ENCODE measurements at places on chromosomes 4 and X.

GRCh38 chr4:167826281-167826680 lies 266.1 kb upstream of the ANXA10 start:
- DNase-seq: no peak

DNA sequence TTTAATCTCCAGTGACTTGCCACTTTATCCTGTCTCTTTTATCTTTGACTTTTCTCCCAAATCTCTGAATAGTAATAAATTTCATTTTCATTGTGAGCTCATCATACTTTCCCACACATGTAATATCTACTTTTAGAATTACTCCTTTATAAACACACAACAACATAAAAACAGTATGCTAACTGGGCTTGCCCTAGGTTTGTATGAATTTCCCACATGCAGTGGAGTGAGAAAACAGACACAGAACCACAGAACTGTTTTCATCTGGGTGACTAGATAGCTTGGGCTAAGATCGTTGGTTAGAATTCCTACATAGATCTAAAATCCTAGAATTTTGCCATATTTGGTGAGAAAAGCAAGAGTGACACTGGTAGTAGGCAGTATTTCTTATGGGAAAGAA lies 409.5 kb downstream of the SPRY1 start:
- no peak for DNase-seq

DNA sequence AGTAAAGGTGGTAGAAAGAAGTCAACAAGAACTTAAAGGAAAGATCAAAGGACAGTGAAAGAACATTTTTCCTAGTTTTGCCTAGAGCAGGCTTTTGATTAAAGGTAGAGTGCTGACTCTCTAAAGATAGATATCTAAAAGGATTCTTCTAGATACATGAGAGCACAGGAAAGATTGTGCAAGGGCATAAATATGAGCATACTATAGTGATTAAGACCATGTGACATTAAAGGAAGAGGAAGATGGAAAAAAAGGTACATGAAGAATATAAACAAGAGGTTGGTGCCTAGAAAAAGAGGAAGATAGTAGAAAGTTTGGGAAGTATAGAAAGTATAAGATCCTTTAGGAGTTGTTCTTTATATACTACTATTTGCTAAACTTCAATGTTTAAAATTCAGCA lies 26.1 kb upstream of the TET2 start:
- no peak for DNase-seq

DNA sequence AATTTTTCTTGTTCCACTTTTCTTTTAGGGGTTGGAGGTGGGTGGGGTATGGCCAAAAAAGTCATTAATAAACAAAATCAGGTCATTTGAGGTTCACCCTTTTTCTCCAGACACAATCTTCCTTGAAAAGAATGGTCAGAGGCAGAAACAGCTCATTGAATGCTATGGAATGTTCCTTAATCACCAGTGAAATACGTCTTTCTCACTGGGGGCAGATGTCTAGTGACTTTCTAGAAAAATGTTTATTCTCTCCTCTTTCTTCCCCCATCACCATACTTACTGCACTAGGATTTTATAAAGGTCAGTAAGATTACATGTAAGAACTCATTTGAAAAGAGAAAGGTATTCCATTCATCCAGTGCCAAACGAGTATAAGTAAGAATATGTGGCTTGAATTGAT lies 44.5 kb downstream of the MGST2 start:
- no peak for DNase-seq

GRCh38 chrX:3145716-3146115 lies 104.4 kb downstream of the ARSF start:
- DNase-seq: no peak

GRCh38 chrX:21749924-21750323 lies 8.0 kb downstream of the SMPX start:
- DNase-seq: no peak

GRCh38 chrX:11342673-11343072 lies 49.5 kb downstream of the AMELX start:
- no peak for DNase-seq

GRCh38 chr4:152943672-152944071 lies 7.5 kb downstream of the FHDC1 start:
- DNase-seq: no peak

GRCh38 chr4:141081921-141082395 lies 51.3 kb downstream of the RNF150 start:
- no peak for DNase-seq

- DNase-seq: no peak
Measured at GRCh38 chrX:71251466-71251973, 2.4 kb downstream of the ZMYM3 start.

- DNase-seq: peak; percentile 64
Measured at GRCh38 chr4:83083925-83084475, 30.5 kb downstream of the PLAC8 start.

GRCh38 chr4:106306561-106306960 lies 9.4 kb downstream of the TBCK start:
- no peak for DNase-seq

- DNase-seq: no peak
Measured at GRCh38 chr4:177596035-177596434, 153.8 kb upstream of the AGA start.

GRCh38 chrX:45872480-45872879 lies 671.8 kb upstream of the DIPK2B start:
- no peak for DNase-seq

DNA sequence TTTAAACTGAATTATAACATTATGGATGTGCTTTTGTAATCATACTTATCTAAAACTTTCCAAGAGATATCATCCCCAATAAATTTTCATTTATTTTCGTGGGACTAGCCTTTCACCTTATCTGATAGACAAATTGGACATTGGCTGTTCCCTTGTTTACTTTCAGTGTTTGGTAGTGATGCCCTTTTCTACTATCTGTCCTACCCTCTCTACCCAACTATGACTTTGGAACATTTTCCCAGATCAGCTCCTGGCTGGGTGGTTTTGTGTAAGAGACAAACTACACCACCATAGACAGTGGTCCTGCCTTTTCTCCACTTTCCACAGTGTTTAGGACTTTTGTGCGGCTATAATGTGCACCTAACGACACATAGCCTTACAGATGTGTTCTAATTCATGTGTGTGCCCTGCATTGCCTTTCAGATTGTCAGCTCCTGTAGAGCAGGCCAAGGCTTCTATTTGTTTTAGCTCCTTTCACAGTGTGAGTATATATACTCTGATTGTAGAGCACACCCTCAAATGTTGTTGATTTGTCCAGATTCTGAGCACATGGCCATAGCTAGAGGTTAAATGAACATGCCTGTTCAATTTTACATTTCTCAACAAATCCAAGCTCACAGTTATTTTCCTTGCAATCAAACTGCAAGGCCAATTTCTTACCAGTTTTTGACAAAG lies 63.0 kb upstream of the TRPC5OS start:
- no peak for DNase-seq

DNA sequence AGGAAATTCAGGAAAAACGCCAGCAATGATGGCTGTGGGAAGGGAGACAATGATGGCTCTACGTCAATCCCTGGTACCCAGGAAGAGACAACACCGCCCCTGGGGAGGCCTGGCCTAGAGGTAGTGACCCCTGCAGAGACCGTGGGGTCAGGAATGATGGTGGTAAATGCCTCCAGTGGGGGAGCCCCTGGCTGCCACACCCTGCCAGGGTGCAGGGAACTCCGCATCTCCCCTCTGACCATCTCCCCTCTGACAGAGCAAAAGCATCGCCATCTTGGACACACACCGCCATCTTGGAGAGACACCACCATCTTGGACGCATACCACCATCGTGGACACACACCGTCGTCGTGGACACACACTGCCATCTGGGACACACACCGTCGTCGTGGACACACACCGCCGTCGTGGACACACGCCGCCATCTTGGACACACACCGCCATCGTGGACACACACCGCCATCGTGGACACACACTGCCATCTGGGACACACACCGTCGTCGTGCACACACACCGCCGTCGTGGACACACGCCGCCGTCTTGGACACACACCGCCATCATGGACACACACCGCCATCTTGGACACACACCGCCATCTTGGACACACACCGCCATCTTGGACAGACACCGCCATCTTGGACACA lies 9.9 kb downstream of the ASMTL start:
- DNase-seq: no peak

DNA sequence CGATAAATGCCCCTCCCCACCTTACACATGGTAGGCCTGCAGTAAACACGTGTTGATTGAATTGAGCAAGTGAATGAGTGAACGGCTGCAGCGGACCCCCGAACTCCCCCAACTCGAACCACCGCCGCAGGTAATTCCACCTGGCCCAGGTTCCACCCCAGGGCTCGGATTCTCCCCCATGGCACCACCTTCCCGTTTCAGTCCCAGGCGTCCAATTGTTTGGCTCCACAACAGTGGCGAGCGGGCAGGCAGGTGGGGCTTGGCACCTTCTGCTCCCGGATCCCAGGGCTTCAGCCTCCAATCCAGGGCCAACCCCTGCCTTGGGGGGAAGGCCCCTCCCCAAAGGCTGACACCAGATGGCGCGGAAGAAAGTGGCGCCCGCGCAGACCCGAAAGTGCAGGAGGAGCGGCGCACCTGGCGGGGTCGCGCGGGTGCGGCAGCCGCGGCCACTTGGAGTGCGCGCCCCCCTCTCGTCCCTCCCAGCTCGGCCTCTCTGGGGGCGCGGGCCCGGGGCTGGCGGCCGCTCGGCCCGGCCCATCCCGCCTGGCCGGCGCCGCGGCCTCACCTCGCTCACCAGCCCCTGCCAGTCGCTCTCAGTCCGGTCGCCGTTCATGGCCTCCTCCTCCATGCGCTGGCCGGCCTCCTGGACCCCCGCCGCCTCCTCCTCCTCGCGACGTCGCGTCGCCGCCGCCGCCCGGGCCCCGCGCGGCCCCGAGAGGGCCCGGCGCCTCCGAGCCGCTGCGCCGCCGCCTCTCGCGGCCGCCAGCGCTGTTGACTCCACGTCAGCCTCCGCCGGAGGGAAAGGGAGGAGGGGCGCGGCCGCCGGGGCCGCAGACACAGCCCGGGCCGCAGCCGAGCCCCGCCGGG lies at the start of gene CCDC149:
Gene CCDC149 (minus strand): TSS at position 791 of the 867 bp plus-strand sequence. CDS start 178 bp downstream, at position 613.
- DNase-seq: no peak

All from CD8-positive, alpha-beta memory T cell (primary cell).